ENCODE measurements at places on chromosomes 11 and 22. TPM values are rescaled to one million over a fixed set of nuclear protein-coding genes. Genes with fewer than 3 reads are reported as not detected.

Gene C11orf16
- not detected for total RNA-seq

Gene SERPING1
- 136 TPM for total RNA-seq

Gene ASRGL1
- 6.7 TPM for total RNA-seq

Gene SYT7
- total RNA-seq: 9.4 TPM

Gene NPAS4
- total RNA-seq: 1.00 TPM

Gene DCHS1
- total RNA-seq: 77.3 TPM

Gene TTC28
- 91.7 TPM for total RNA-seq

Gene ASPHD2
- 1.9 TPM for total RNA-seq

Gene PHF5A
- 44.2 TPM for total RNA-seq

Gene TMPRSS5
- 2.3 TPM for total RNA-seq

Gene GSTT2B
- total RNA-seq: 3.6 TPM

Gene TESMIN
- 15.9 TPM for total RNA-seq

Gene CASP5
- total RNA-seq: not detected

DNA sequence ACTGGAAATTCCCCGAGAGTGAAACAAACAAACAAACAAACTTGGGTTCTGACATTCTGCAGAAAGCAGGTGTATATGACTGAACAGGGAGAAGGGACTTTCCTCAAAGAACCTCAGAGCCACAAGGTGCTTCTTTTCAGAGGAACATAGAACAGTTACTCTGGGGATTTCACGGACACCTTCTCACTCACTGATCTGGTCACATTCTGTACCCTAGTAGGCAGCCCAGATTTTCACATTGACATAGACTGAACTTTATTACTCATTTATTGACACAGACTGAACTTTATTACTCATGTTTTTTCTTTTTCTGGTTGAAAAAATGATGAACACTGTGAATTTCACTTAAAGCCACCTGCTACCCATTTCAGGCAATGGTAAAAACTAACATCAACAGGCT lies 263.0 kb downstream of the OPCML start:
- H3K4me3 ChIP-seq: no peak overlapping the region
- H3K27me3 ChIP-seq: peaks cover 41% of the 10 kb centered on the region
- H3K36me3 ChIP-seq: no peaks in the 10 kb centered on the region
- no peak for DNase-seq
- no peaks in the 10 kb centered on the region for H3K4me1 ChIP-seq

- no peaks in the 10 kb centered on the region for H3K36me3 ChIP-seq
- no peak overlapping the region for H3K4me3 ChIP-seq
- no peaks in the 10 kb centered on the region for H3K4me1 ChIP-seq
- H3K27me3 ChIP-seq: no peaks in the 10 kb centered on the region
- no peak for DNase-seq
Measured at GRCh38 chr11:60420015-60420414, 9.4 kb upstream of the MS4A5 start.

GRCh38 chr11:19715373-19715772 lies 2.7 kb downstream of the NAV2 start:
- peaks cover 25% of the 10 kb centered on the region for H3K27me3 ChIP-seq
- no peak for DNase-seq
- H3K4me3 ChIP-seq: peak overlapping the region; percentile 67
- peaks cover 58% of the 10 kb centered on the region for H3K4me1 ChIP-seq
- H3K27ac ChIP-seq: peak overlapping the region; percentile 83

- H3K36me3 ChIP-seq: no peaks in the 10 kb centered on the region
- H3K27me3 ChIP-seq: peaks cover 44% of the 10 kb centered on the region
- DNase-seq: no peak
- no peak overlapping the region for H3K4me3 ChIP-seq
- H3K4me1 ChIP-seq: no peaks in the 10 kb centered on the region
Measured at GRCh38 chr22:43883012-43883661, 8.7 kb downstream of the PNPLA5 start.

- H3K4me3 ChIP-seq: peak within 1 kb of the TSS; percentile 64
- no peak for DNase-seq
- no peaks in the 10 kb centered on the region for H3K27me3 ChIP-seq
Measured at GRCh38 chr11:104968355-104968855, at the start of gene CASP4. CASP4 (minus strand) TSS chr11:104968574; CDS start chr11:104968525, 49 bp downstream.

DNA sequence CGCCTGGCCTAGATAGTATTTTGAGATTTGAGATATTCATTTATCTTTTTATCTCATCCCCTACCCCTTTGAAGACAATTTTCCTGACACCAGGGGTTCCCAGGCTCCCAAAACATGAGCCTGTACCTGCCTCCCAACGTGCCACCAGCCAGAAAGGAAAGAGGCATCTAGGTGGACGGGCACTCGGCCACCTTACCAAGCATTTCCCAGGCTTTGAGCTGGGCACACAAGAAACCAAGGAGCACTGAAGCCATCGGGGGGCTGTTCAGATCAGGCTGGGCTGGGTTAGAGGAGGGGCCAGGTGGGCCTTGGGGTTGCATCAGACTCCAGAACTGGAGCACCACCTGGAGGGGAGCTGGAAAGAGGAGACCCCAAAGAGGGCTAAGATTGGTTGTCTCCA lies 28.5 kb upstream of the BAIAP2L2 start:
- peaks cover 31% of the 10 kb centered on the region for H3K36me3 ChIP-seq
- H3K4me1 ChIP-seq: peaks cover 4% of the 10 kb centered on the region
- H3K27me3 ChIP-seq: no peaks in the 10 kb centered on the region
- H3K27ac ChIP-seq: no peak overlapping the region
- no peak for DNase-seq

DNA sequence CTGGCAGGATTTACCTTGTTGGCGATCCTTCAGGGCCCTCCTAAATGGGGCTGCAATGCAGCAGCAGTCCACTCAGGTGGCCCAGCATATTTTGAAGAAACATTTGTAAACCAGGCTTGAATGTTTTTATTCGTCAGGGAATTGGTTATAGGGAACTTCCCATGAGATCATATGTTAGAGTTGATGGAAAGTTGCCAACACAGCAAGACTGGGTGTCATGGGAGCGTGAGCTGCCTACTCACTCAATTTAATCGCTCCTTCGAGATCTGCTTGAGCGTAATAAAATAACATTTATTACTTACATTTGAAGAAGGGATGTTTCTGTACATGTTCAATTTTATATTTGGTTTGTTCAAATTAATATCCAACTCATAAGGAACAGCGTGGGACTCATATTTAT lies 19.4 kb downstream of the OR2AT4 start:
- H3K36me3 ChIP-seq: no peaks in the 10 kb centered on the region
- no peaks in the 10 kb centered on the region for H3K4me1 ChIP-seq
- no peak overlapping the region for H3K27ac ChIP-seq
- no peak overlapping the region for H3K4me3 ChIP-seq
- DNase-seq: no peak

DNA sequence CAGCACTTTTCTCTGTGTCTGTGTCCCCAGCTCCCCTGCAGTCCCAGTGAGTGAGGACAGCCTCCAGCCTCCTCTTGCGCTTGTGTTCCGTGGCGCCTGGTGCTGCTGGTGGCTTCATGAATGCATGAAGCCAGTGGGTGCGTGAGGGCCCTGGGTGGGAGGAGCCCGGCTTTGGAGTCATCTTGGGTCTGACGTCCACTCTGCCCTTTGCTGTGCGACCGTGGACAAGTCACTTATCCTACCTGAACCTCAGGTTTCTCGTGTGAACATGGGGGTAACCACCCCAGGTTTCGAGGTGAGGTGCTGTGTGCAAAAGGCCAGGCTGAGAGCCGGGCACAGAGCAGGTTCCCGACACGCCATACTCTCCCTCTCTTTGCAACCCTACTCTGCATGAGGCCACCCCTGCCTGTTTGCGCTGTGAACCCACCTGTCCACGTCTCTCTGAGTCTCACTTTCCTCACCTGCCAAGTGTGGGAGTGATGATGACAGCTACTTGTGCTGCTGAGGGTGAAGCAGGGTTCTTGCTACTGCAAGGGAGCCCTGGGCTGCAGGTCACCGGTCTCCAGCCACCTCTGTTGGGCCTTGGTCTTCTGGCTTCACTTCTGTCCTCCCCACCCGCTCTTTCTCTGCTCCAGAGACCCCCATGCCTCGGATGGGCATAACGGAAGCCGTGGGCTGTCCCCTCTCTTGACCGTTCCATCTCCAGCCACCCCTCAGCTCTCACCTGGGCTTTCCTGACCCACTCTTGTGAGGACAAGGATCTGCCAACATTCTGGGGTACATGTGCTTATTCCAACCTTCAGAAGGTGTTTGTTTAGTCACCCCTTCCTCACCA lies 537.6 kb downstream of the TBC1D22A start:
- no peak overlapping the region for H3K4me3 ChIP-seq
- H3K4me1 ChIP-seq: no peaks in the 10 kb centered on the region
- no peak overlapping the region for H3K27ac ChIP-seq
- peaks cover 3% of the 10 kb centered on the region for H3K36me3 ChIP-seq
- no peaks in the 10 kb centered on the region for H3K27me3 ChIP-seq
- no peak for DNase-seq

- DNase-seq: no peak
- no peak overlapping the region for H3K4me3 ChIP-seq
Measured at GRCh38 chr22:41366323-41367029, 15.3 kb upstream of the TEF start.

GRCh38 chr11:72814286-72815109 lies at the start of gene ATG16L2:
ATG16L2 (plus strand) TSS chr11:72814411; CDS start chr11:72814446, 35 bp downstream.
- peak; percentile 82 for DNase-seq
- H3K36me3 ChIP-seq: peaks cover 13% of the 10 kb centered on the region
- peaks cover 31% of the 10 kb centered on the region for H3K4me1 ChIP-seq
- peak within 1 kb of the TSS; percentile 93 for H3K4me3 ChIP-seq

GRCh38 chr11:65016705-65017104 lies 2.7 kb downstream of the ARL2 start:
- H3K27ac ChIP-seq: no peak overlapping the region
- no peak for DNase-seq
- no peaks in the 10 kb centered on the region for H3K27me3 ChIP-seq
- H3K4me1 ChIP-seq: peaks cover 11% of the 10 kb centered on the region

DNA sequence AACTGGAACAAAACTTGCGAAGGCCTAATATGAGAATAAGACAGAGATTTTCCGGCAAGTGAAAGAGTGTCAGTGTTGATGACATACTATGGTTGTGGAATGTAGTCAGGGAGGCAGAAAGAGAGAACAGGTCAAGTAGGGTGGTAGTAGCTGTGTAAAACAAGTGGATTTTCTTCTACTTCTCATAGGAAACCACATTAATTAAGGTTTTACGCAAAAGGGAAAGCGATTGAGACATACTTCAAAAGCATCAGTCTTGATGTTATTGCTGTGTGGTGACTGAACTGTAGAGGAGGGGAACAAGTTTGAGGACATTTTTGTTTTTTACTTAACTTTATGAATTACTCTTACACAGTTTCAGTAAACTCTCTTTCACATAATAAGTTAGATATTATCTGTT lies 186.0 kb upstream of the CNTN5 start:
- no peaks in the 10 kb centered on the region for H3K27me3 ChIP-seq
- no peak overlapping the region for H3K4me3 ChIP-seq
- peaks cover 4% of the 10 kb centered on the region for H3K36me3 ChIP-seq
- H3K27ac ChIP-seq: peak overlapping the region; percentile 28

- H3K4me1 ChIP-seq: peaks cover 9% of the 10 kb centered on the region
- H3K27ac ChIP-seq: no peak overlapping the region
- no peak for DNase-seq
- peaks cover 2% of the 10 kb centered on the region for H3K27me3 ChIP-seq
- no peak overlapping the region for H3K4me3 ChIP-seq
Measured at GRCh38 chr22:44103735-44104480, 76.8 kb upstream of the PARVG start.

GRCh38 chr11:45379162-45379863 lies 93.2 kb upstream of the SYT13 start:
- peaks cover 38% of the 10 kb centered on the region for H3K27me3 ChIP-seq
- H3K27ac ChIP-seq: no peak overlapping the region
- H3K4me3 ChIP-seq: no peak overlapping the region
- H3K4me1 ChIP-seq: no peaks in the 10 kb centered on the region
- no peak for DNase-seq

GRCh38 chr11:64384981-64385944 lies 26.3 kb downstream of the RPS6KA4 start:
- H3K4me3 ChIP-seq: no peak overlapping the region
- H3K27ac ChIP-seq: no peak overlapping the region
- H3K36me3 ChIP-seq: no peaks in the 10 kb centered on the region
- no peaks in the 10 kb centered on the region for H3K27me3 ChIP-seq
- DNase-seq: no peak

GRCh38 chr11:93494357-93494756 lies 48.8 kb downstream of the SMCO4 start:
- H3K27me3 ChIP-seq: no peaks in the 10 kb centered on the region
- peaks cover 4% of the 10 kb centered on the region for H3K36me3 ChIP-seq
- no peak for DNase-seq
- no peak overlapping the region for H3K27ac ChIP-seq
- H3K4me1 ChIP-seq: peaks cover 14% of the 10 kb centered on the region

DNA sequence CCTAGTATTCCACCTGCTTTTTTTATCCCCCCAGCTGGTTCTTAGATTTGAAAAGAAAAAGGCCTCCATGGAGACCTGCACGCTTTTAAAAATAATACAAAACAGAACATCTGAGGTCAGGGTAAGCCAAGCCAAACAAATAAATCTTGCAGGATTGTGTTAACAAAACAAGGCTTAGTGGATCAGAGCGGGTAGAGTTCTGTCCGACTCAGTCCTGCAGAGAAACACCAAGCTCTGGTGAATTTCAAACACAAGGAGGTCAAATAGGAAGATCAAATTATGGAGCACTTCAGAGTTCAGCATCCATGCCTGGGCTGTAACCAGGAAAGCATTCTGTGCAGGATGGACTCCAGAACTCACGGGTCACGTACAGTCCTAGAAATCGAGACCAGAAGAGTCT lies 86.9 kb downstream of the SYN3 start:
- H3K27ac ChIP-seq: no peak overlapping the region
- peaks cover 27% of the 10 kb centered on the region for H3K4me1 ChIP-seq
- H3K36me3 ChIP-seq: no peaks in the 10 kb centered on the region
- no peak overlapping the region for H3K4me3 ChIP-seq
- no peak for DNase-seq
- H3K27me3 ChIP-seq: no peaks in the 10 kb centered on the region

- H3K27me3 ChIP-seq: peaks cover 31% of the 10 kb centered on the region
- no peak overlapping the region for H3K27ac ChIP-seq
- no peak overlapping the region for H3K4me3 ChIP-seq
- H3K4me1 ChIP-seq: peaks cover 8% of the 10 kb centered on the region
Measured at GRCh38 chr11:130391711-130392110, 36.7 kb downstream of the ADAMTS8 start.

- H3K27me3 ChIP-seq: no peaks in the 10 kb centered on the region
- peaks cover 31% of the 10 kb centered on the region for H3K4me1 ChIP-seq
- peak overlapping the region; percentile 99 for H3K27ac ChIP-seq
Measured at GRCh38 chr22:21003782-21004181, 1.9 kb upstream of the THAP7 start.

DNA sequence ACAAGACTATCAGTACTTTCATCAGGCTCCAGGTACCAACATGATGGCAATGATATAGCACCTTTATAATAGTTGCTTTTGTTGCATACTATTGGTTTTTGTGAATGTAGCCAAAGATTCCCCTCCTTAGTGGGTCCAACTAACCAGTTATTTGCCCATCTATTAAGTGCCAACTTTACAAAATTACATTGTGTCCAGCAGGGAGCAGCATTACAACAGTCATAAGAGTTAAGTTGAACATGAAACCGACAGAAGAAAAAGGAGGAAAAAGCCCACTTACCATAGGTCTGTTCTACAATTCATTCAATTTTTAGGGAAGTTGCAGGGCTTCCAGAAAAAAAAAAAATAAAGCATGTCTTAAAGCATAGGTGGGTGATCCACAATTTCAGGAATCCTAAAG lies 21.6 kb downstream of the IMMP1L start:
- H3K4me3 ChIP-seq: no peak overlapping the region
- H3K4me1 ChIP-seq: peaks cover 8% of the 10 kb centered on the region
- no peaks in the 10 kb centered on the region for H3K27me3 ChIP-seq
- H3K27ac ChIP-seq: no peak overlapping the region
- peaks cover 11% of the 10 kb centered on the region for H3K36me3 ChIP-seq
- DNase-seq: no peak

GRCh38 chr11:11521306-11522002 lies 100.4 kb downstream of the GALNT18 start:
- H3K4me3 ChIP-seq: no peak overlapping the region
- DNase-seq: no peak
- no peaks in the 10 kb centered on the region for H3K4me1 ChIP-seq
- H3K36me3 ChIP-seq: no peaks in the 10 kb centered on the region
- H3K27ac ChIP-seq: no peak overlapping the region
